ENCODE measurements at places on chromosomes 5 and 9. TPM values are rescaled to one million over a fixed set of nuclear protein-coding genes. Genes with fewer than 3 reads are reported as not detected.

The IFNA21 gene
- not detected for polyA plus RNA-seq

The PLAC8L1 gene
- polyA plus RNA-seq: 0.23 TPM

The SNCB gene
- polyA plus RNA-seq: 2.3 TPM

The BHMT2 gene
- polyA plus RNA-seq: 21.8 TPM

The SLC9A3 gene
- polyA plus RNA-seq: 1.1 TPM

The STPG3 gene
- 0.23 TPM for polyA plus RNA-seq

The SV2C gene
- polyA plus RNA-seq: 0.02 TPM

The IL9 gene
- polyA plus RNA-seq: not detected

The CLINT1 gene
- polyA plus RNA-seq: 27.0 TPM

The FER gene
- polyA plus RNA-seq: 1.7 TPM

The CARD6 gene
- 3.8 TPM for polyA plus RNA-seq

The INSL6 gene
- not detected for polyA plus RNA-seq

The SMIM33 gene
- polyA plus RNA-seq: not detected

The STC2 gene
- 11.7 TPM for polyA plus RNA-seq
